Activated T-helper 1 cell treated with anti-CD3 and anti-CD28 coated beads, Interleukin-2, amount 50 U/mL, for 16 hours (primary cell): ENCODE measurements at places on chromosomes 7 and 10.

- DNase-seq, result no peak
Observed at GRCh38 chr7:76260171-76260703, 42.2 kb upstream of the HSPB1 start.

- DNase-seq, result no peak
Observed at GRCh38 chr7:130476297-130477150, 15.4 kb upstream of the MEST start.

GRCh38 chr7:36278069-36278619 lies 111.5 kb upstream of the ANLN start:
- DNase-seq, result no peak

DNA sequence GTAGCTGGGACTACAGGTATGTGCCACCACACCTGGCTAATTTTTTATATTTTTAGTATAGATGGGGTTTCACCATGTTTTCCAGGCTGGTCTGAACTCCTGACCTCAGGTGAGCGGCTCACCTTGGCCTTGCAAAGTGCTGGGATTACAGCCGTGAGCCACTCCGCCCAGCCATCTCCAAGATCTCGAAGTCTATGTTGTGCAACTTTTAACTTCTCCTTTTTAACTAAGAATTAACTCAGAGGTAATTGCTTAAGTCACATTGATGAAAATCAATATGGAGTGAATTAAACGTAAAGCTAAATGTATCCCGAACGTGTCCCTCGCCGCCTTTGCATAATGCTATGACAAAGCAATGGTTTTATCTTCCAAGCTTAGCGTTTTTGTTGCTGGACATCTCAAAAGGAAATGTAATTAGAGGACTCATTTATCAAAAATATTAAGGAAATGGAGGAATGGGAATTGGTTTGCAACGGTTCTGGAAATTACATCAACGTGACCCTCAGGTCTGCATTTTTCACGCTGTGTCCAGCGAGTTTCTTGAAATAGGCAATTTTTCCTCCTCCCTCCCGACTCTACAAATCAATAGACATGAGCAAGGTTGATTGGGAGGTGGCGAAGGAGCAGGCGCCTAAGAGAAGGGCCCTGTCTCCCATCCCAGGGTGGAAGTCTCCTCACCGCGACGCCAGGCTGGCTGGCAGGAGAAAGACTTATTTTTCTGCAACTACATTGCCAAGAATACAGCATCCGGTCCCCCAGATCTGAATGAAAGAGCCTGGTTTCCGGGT lies 89.8 kb downstream of the TMEM130 start:
- DNase-seq, result no peak

DNA sequence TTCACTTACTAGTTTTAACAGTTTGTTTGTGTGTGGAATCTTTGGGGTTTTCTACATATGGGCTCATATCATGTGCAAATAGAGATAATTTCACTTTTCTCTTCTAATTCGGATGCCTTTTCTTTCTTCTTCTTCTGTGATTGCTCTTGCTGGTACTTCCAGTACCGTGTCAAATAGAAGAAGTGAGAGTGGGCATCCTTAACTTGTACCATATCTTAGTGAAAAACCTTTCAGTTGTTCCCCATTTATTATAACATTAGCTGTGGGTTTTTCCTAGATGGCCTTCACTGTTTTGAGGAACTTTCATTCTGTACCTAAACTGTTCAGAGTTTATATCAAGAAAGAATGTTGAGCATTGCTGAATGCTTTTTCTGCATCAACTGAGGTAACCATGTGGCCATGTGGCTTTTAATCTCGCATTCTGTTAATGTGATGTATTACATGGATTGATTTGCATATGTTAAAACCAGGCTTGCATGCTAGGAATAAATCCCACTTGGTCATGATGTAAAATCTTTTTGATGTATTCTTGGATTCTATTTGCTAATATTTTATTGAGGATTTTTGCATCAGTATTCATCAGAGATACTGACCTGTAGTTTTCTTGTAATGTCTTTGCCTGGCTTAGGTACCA lies 78.7 kb downstream of the FAM107B start:
- DNase-seq, result no peak

- no peak for DNase-seq
Observed at GRCh38 chr10:29501692-29502091, 133.1 kb downstream of the SVIL start.

GRCh38 chr7:117323305-117323850 lies 520 bp upstream of the WNT2 start:
- no peak for DNase-seq

- no peak for DNase-seq
Observed at GRCh38 chr7:138864667-138865066, 66.7 kb upstream of the ATP6V0A4 start.

- no peak for DNase-seq
Observed at GRCh38 chr7:155368894-155369600, 71.4 kb downstream of the INSIG1 start.

DNA sequence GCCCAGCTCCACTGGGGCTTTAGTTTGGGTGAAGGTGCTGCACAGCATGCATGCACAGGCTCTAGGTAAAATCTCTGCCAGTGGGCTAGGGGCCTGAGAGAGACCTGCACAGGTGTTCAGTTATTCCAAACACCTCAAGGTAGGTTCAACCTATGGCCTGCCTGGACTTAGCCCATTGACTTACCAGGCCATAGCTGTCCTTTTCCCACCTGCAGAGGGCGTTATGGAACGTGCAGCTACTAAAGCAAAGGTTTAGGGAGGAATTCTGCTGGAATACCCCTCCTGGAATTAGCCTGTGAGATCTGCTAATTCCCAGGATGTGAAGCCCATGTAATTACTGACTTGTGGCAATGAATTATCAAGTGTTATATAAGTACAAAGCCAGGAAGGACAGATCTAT lies 3.6 kb downstream of the VWC2 start:
- no peak for DNase-seq

DNA sequence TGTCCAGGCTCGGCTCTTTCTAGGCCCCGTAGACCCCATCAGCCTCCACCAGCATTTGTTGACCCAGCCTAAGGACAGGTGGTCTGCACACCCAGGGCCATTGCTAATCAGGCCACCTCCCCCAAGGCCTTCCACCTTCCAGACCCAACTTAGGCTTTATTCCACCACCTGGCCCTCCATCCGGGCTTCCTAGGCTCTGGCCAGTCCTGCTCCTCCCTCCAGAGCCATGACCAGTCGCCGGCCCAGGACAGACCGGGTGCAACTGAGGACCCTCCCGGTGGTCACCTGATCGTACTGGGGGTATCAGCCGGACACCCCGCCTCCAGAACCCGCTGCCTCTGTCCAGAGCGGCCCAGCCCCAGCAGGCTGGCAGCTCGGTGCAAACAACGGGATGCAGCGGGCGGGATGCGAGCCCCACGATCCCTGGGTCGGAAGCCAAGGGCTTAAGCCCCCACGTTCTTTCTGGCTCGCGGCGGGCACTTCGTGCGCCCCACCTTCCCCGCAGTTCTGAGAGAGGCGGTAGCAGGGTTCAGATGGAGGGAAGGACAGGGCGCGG lies 545 bp downstream of the NACAD start:
- DNase-seq, result no peak

GRCh38 chr7:141841385-141841784 lies at the start of gene PRSS37:
PRSS37 (minus strand) TSS chr7:141841485; CDS start chr7:141841049, 436 bp downstream.
- no peak for DNase-seq

GRCh38 chr10:14415676-14416307 lies 85.1 kb upstream of the FRMD4A start:
- no peak for DNase-seq

- DNase-seq, result no peak
Observed at GRCh38 chr10:58041901-58042300, 225.8 kb downstream of the IPMK start.

DNA sequence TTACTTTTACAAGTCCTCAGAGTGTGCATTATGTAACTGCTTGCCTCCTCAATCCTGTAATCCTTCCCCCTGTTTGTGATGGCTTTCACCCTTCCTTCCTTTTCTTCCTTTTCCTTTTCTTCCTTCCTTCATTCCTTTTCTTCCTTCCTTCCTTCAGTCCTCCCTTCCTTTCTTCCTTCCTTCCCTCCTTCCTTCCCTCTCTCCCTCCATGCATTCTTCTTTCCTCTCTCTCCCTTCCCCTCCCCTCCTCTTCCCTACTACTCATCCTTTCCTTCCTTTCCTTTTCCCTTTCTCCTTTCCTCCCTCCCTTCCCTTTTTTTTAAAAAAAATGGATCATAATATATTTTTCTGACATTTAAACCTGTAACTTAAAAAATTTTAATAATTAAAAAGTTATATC lies 22.2 kb upstream of the ABCA13 start:
- DNase-seq, result no peak

- no peak for DNase-seq
Observed at GRCh38 chr10:74021248-74022055, 23.5 kb downstream of the VCL start.

DNA sequence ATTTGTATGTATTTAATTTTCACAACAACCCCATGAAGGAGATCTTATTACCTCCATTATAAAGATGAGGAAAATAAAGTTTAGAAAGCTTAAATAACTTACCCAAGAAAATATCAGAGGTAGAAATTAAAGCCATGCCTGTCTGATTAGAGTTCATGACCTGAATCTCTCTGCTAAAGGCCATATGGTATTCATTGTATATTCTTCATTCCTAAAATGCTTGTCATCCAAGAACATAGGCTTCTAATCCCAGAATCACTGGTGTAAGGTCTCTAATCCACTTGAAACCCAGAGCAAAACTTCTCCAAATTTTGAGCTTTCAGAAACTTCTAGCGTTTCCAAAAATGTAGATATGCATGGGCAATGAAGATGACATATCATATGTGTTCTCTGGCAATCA lies 72.3 kb upstream of the YAE1 start:
- DNase-seq, result no peak

DNA sequence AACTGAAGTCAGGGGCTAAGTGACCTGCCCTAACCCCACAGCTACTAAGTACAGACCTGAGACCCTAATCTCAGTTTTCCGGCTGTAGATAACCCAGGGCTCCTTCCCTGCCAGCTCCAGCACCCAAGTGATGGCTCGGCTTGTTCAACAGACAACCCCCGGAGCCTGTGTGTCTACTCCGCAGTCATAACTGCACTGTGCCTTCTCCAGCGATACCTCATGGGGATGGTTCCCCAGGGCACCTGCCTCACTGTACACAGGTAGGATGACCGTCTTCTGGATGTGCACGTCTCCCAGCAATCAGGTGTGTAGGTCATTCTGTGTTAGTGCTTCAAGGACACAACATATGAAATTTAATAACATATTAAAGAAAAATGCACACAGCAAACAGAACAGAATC lies 37.1 kb downstream of the CPXM2 start:
- DNase-seq, result no peak

- no peak for DNase-seq
Observed at GRCh38 chr7:91128683-91129348, 135.4 kb upstream of the FZD1 start.

GRCh38 chr10:104509981-104510380 lies 131.1 kb upstream of the SORCS3 start:
- no peak for DNase-seq

DNA sequence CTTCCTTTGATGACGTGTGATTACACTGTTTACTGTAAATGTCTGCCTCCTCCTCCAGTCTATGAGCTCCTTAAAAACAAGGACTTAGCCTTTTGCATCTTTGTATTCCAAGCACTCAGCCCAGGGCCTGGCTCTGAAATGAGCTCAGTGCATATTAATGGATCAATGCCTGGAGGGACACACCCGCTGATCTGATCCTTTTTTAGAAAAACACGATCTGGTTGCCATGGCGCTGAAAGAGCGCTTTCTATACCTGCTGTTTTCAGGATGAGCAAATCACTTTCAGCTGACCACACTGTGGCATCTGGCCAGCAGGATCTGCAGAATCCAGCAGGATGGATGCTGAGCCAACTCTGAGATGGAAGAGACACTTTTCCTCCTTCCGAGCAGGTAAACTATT lies 37.8 kb upstream of the GARS1 start:
- DNase-seq, result no peak

GRCh38 chr7:7718492-7718891 lies at the start of gene RPA3:
RPA3 (minus strand) TSS chr7:7718607; CDS start chr7:7640418, 78,189 bp downstream.
- no peak for DNase-seq

DNA sequence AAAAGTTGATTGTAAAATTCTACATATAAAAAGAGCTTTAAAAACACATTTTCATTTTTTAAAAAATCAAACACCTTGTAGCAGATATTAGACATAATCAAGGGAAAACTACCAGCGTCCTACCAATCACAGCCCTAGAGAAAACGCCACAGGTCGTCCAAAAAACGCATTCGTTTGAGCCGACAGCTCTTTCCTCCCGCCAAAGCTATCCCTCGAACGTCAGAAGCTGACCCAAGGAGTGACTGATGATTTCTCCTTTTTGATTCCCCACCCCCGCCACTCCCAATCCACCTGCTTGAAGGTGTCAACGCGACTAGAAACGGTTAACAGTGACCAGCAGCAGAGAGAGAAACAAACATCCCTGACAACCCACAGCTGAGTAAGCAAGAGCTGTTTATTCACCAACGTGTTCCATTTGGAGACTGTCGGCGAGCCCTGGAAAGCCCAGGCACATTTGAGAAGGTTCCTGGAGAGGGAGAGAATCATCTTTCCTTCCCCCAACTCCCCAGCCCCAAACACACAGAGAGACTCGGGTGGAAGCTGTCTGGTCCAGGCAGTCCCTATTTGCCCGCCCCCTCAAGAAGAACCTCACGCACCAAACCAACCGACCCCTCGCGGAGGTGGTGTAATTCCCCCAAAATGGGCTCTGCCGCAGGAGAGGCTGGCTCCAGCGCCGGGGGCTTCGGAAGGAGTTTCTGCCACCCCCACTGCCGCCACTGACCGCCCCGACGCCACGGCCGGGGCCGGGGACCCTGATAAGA lies 622 bp downstream of the CPEB3 start:
- DNase-seq, result no peak

DNA sequence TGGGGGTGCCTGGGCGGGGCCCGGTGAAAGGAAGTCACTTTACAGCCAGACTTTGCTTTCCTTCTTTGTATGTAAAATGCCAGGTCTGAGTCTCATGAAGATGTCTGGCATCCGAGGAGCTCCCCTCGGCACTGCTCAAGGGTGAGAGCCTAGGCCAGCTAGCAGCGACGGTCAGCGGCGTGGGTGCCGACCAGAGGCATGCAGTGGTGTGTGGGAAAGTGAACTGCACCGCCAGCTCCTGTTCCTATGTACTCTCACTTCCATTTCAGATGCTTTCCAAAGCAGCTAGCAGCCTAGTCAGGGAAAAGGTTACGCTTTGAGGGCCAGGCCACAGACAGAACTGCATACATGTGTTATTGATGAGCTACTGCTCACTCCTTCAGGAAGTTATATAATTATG lies 172.8 kb downstream of the ZMYND11 start:
- DNase-seq, result no peak

DNA sequence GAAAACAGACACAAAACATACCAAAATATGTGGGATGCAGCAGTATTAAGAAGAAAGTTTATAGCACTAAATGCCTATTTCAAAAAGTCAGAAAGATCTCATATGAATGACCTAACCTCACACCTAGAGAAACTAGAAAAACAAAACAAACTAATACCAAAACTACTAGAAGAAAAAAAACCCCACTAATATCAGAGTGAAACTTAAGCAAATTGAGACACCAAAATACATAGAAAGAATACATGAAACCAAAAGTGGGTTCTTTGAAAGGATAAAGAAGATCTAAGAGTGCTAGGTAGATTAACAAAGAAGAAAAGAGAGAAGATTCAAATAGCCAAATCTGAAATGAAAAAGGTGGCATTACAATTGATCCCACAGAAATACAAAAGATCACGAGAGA lies 494.1 kb downstream of the SH2D4B start:
- no peak for DNase-seq
